ENCODE measurements at places on chromosomes 3 and 15.

DNA sequence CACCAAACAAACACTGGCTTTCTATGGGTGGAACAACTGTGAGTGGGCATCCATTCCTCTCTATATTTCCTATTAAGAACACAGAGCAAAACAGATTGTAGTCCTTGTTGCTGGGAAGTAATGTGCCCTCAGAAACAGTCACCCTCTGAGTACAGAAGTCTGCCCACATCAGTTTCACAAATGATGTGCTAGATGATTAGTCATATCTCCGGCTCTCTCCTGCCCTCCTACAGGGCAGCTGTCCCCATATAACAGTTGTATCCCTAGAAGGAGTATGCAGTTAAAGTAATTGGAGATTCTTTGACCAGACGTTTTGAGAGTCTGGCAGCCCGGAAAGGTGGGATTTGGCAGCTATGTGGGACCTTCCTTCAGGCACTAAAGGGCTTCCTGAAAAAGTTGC lies 159.9 kb downstream of the APBA2 start:
- peak; percentile 69 for DNase-seq

DNA sequence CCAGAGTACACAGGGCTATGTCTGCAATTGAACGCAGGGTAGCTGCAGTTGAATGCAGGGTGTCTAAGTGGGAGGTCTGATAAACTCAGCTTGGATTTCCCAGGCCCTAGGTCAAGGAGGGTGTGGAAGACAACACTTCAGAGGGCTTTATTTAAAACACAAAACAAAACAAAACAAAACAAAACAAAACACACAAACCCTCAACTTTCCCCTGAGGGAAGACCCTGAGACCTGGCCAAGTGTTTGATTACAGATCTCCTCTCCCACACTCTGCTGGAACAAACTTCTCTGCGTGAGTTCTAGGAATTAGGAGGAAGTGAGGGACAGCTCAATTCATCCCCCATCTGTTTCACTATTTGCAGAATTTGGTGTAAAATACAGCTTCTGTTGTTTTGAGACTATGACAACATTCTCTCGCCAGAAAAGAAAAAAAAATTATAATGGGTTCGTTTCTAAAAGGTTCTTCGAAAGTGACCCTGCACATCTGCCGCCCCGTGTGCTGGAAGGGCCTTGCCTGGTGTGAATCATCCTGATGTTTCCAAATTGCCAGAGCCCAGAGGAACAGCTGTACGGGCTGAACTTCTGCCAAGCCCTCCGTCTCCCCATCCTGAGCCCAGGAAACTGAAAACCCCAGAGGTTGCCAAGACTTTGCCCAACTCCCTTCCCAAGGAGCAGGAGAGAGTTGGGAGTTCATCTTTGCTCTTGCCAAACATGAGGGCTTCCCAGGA lies 73.3 kb upstream of the RAD18 start:
- DNase-seq = no peak

DNA sequence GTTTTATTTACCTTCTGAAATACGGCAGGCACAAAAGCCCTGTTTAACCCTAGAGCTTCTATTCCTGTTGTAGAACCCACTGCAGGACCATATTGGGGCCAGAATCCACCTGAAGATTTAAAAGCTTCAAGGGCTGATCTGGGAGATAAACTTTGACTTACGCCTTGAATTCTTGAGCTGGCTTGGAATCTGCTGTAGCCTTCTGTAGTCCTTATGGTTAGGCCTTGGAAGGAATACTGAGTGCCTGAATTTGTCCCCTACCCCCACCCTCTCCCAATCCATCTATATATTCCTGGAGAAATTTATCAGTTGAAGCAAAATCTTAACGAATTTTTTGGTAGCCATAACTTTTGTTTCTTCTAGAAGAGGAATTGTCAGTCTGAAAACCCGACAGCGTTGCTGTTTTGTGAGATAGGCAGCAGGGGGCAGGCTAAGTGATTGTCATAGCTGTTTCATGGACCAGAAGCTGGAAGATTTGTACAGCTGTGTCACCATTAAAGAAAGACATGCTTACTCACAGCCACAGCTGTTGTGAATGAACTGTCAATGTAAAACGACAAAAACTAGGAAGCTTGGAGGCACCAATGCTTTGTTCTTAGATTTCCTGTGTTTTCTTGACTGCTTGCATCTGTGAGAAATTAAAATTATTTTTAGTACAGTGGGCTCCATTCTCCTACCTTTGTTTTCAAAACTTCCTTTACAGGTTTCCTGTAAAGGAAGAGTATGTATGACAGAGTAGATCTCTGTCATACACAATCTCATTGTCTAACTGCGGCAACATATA lies 12.8 kb downstream of the LXN start:
- DNase-seq = peak; percentile 64

DNA sequence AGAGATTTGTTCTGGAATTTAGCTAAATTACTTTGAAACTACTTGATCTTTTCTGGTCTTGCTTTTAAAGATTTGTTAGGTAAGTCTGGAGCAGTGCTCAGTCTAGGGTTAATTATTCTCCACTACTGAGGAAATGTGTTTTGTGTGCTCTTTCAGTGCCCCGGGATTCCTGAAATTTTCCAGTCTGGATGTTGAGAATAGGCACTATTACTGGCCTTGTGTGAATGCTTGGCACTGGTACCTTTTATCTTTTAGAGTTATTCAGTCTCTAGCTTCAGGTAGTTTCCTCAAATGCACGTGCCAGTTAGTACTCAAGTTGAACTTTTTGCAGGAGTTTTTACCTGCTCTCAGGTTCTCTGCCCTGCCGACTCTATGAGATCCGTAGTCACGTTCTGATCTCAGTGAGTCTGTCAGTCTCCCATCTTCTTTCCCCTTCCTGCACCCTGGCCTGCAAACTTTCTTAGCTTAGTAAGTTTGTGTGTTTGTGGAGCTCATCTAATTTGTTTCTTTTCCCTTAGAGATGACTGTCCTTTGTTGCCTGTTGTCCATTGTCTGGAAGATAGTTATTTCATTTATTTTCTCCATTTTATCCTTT lies 39.5 kb downstream of the TCF12 start:
- no peak for DNase-seq

- no peak for DNase-seq
Measured at GRCh38 chr3:106837616-106838015, 539.6 kb upstream of the CCDC54 start.

DNA sequence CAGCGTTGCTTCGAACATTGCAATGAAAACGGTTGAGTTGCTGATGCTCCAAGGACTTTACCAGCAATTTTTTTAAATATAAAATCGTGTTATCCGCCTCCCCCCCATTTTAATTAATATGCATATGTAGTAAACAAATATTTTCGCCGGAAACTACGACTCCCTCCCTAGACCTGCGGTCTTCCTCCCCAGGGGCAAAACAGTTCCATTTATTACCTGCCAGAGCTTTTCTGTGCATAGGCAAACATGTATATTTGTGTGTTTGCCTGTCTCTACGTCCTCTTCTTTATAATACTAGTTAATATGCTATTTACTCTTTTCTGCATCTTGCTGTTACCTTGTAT lies 593 bp upstream of the RSL24D1 start:
- no peak for DNase-seq

DNA sequence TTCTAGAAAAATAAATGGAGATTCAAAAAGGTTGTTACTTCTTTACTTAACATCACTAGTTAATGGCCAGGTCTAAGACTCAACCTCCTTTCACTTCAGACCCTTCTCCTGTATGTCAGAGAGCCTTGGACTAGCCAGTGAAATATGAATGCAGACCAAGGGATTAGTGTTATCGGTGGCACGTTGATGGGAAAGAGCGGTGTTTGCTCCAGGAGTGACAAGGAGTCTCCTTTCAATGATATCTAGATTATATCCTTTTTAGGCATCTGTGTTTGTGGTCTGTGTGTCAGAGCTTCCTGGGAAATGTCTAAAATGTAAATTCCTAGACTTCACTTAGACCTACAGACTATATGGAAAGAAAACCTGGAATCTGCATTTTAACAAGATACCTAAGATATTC lies 658.0 kb upstream of the KCNMB2 start:
- no peak for DNase-seq

- DNase-seq = no peak
Measured at GRCh38 chr3:98326105-98326893, 27.4 kb upstream of the OR5K4 start.

GRCh38 chr3:45670991-45671390 lies 18.2 kb upstream of the SACM1L start:
- DNase-seq = no peak

DNA sequence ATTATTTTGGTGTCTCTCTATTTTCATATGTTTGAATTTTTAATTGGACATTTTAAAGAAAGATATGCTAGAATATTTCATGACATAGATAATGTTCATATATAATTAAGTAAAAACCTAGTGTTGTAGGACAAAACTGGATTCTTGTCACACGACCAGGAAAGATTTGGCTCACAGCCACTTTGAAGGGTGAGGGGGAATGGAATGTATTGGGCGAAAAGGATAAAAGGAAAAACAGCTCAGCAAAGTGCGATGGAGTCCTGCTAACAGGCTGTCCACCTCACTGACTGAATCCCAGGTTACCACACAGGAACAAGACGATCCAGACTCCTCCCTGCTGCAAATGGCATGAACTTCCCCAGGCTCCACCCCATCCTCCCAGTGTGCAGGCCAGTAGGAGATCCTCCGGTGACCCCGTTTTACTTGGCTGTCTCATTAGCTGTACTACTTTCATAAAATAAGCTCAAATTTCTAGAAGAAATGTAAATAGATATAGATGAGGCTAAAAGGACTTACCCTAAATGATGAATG lies 186.2 kb downstream of the CD47 start:
- no peak for DNase-seq

DNA sequence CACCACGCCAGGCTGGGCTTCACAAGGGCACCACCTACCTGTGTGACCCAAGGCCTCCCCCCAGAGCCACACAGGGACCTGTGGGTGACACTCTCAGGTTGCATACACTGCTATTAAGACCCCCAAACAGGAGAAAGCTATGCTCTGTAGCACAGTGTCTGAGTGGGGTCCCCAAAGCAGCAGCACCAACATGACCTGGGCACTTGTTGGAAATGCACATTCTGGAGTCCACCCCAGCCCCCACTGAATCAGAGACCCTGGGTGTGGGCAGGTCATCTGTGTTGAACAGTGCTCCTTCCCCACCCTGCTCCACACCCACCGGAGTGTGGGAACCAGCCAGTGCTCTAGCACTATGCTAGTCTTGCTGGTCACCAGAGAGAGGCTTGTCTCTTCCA lies 76.1 kb downstream of the ADAMTS17 start:
- no peak for DNase-seq

DNA sequence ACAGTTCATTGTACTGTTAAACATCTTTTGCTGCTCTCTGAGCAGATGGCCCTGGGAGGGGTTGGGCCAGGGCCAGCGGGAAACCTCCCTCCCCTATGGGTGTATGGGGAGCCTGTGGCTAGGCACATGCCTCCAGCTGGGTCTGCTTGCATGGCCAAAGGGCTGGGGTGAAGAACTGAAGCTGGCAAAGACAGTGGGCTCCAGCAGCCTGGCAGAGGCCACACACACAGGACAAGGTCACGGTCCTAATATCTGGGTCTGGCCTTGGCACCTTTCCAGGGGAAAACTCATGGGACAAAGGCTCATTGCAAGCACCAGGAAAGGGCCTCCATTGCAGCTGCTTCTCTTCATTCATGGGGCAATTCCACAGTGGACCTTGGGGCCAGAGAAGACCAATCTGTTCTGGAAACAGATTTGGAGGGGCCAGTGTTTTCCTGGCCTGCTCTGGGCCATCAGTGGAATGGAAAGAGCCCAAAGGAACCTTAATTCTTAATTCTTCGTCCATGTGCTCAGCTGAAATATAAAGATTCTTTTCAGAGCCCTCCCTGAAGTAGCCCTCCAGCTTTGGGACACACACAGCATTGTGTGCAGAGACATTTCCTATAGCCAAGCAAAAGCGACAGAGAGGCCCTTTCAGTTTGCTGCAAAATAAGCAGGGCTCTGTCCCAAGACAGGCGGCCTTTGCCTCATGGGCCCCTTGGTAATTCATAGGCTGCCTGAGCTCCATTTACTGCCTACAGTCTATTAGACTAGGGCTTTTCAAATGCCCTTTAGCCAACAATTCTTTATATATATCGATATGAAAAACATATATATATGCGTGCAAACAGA lies 11.3 kb upstream of the LIMD1 start:
- peak; percentile 30 for DNase-seq

DNA sequence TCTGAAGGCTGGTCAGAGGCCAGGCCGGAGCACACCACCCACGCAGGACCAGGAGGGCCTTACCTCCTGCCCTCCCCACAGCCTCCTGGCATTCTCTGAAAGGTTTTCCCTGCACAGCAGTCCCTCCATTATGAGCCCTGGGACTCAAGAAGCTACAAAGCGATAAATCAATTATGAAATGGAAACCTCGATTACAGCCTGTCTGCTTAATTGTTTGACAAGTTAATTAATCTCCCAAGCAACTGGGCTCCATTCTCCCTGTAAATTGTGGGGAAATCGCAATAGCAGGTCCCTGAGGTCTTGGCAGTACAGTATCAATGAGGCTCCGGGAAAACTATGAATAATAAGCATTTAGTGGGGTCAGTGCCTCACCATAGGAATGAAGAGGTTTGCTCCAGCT lies 683.5 kb downstream of the NTRK3 start:
- no peak for DNase-seq

Data from hepatic stellate cell (primary cell).